ENCODE measurements at places on chromosomes 6 and 20.

GRCh38 chr20:9611921-9612320 is 97.5 kb downstream of the LAMP5 start:
- no peak for DNase-seq

DNA sequence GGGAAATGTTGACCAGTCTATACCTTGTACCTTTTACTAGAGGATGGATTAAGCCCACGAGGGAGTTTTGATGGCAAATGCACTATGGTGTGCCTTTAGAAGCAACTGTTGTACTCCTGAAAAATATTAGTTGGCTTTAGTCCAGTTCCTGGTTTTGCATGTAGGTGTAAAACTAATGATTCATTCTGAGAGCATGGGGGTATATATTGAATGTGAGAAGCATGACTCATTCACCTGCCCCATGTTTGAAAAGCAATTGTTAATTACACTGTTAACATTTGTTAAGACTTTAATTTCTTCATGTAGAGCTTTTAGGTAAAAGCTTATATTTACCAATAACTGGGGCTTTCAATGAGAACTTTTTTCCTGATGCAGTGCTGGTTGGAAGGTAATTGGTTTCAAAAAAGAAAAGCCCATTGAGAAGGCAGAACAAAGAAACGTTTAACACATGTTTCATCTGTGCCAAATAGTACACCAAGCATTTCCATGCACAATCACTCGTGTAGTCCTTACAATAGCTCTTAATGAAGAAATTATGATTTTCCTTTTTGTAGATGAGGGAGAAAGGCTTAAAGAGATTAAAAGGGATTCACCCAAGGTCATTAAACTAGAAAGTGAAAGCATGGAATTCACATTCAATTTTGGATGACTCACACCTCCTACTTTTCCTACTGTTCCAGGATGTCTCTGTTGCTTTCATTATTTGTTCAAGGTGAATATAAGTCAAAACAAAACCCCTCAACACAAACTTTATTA is 134.1 kb downstream of the CCDC170 start:
- no peak for DNase-seq

DNA sequence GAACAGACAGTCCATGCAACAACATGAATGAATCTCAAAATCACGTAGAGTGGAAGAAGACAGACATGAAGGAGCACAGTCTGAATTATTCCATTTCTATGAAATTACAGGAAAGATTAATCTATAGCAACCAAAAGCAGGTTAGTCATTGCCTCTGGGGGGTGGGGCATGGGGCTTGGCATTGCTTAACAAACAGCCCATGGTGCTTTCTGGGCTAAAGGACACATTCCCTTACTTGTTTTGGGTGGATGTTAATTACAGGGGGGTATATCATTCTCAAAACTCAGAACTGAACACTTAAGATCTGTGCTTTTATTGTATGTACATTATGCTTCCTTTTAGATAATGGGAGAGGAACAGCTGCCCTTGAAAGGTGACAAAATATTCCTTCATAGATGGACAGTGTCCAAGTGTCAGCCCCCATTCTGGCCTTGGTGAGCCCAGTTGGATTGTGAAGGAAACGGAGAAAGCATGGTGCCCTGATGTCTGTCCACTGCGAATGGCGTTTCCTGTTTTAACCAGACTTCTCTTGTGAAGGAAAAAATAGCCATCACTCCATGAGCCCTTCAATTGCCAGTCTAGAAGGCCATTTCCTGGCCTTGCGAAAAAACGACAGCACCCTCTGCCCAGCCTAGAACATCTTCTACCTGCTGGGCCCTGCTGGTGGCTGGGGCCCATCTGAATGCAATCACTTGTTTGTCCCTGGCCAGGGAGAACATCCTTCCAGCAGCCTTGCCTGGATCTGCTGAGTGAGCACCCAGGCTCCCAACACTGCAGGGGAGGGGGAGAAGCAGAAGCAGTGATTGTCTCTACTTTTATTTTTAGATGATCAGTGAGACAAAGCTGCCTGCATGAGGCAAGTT is 179.7 kb downstream of the BCAS1 start:
- DNase-seq: no peak

- DNase-seq: no peak
These were observed 608 bp upstream of the EIF2S2 start for GRCh38 chr20:34112600-34113101.

DNA sequence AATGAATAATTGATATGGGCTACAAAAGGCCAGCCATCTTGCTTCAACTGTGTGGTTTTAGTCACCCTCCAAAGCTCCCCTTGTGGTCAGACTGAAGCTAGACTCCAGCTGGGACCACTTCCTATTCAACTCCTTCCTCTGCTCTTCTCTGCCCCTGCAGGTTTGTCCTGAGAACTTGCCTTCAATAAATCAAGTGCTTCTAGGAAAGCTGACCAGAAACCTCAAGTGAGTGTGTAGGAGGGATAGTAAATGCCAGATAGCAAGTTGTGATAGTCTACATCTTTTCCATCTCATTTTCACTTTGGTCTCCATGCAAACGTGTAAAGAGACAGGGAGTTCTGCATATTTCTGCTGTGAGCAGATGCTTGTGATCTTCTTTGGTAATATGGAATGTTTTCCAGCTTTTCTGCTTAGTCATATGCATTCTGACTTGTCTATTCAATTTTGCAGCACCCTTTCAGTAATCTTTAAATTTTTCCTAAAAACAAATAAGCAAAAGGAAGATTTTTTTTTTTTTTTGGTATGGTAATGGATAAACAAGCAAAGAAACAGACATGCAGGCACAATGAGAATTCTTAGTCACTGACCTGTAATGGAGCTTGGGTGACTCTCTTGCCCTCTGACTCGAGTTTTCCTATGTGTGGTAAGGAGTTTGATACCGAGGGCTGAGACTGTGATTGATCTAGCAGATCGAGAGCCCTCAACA is 201.3 kb upstream of the BTBD3 start:
- DNase-seq: no peak

- DNase-seq: no peak
These were observed 90.2 kb upstream of the CDH4 start for GRCh38 chr20:61161726-61162390.

- DNase-seq: no peak
These were observed 488.4 kb downstream of the PHF3 start for GRCh38 chr6:64123761-64124633.

GRCh38 chr6:133184798-133185372 is 56.3 kb upstream of the EYA4 start:
- no peak for DNase-seq

DNA sequence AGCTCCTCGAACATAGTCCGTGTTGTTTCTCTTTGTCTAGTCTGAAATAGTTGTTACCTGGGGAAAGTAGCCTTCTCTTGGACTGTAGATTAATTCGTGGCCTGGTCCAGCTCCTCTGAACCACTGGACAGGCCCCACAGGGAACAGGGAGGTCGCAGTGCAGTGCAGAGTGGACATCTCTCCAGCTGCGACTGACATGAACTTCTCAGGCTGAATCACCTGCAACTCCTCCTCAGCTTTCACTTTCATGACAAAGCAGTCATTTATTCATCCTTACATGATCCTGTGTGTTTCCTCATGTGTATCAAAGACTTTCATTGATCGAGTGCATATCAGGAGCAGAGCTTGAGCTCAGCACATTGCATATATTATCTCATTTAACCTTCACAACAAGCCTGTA is 19.1 kb upstream of the SIRPG start:
- DNase-seq: no peak

- DNase-seq: no peak
These were observed 51.1 kb downstream of the BPIFB1 start for GRCh38 chr20:33334111-33334510.

GRCh38 chr6:40472353-40472752 is 114.8 kb downstream of the LRFN2 start:
- DNase-seq: no peak

- DNase-seq: no peak
These were observed 13.7 kb downstream of the C20orf96 start for GRCh38 chr20:276620-277495.

GRCh38 chr20:25271486-25272222 is 23.8 kb downstream of the PYGB start:
- DNase-seq: no peak

GRCh38 chr20:62952968-62953838 is 694 bp downstream of the SLC17A9 start:
- no peak for DNase-seq

- no peak for DNase-seq
These were observed 164.7 kb upstream of the CHD6 start for GRCh38 chr20:41782730-41783406.

- DNase-seq: no peak
These were observed 14.7 kb upstream of the PLCB4 start for GRCh38 chr20:9054176-9054575.

DNA sequence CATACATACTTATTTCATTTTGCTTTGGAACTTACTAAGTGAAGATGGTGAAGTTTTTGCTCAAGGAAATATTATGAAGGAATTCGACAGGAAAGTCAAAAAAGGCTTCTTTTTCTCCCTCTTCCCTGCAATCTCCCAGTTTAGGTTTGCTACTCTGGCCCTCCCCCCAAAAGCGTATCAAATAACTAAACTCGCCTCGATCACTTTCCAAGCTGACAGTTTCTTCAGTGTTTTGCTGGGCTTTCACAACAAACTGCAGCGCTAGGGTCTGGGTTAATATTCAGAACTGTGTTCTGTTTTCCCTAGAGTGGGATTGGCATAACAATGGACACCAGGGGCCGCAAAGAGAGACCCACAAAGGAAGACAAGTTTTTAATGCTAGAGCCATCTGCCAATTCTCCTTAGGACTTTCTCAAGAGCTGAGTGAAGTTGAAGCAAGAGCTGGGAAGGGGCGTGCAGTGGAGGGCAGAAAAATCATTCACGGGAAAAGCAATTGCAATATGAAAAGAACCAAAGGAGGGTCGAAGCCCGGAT is 57.8 kb downstream of the ATP9A start:
- no peak for DNase-seq

GRCh38 chr6:159017757-159018559 is 18.0 kb upstream of the RSPH3 start:
- no peak for DNase-seq

GRCh38 chr20:17654649-17655285 is 27.3 kb downstream of the RRBP1 start:
- DNase-seq: no peak

DNA sequence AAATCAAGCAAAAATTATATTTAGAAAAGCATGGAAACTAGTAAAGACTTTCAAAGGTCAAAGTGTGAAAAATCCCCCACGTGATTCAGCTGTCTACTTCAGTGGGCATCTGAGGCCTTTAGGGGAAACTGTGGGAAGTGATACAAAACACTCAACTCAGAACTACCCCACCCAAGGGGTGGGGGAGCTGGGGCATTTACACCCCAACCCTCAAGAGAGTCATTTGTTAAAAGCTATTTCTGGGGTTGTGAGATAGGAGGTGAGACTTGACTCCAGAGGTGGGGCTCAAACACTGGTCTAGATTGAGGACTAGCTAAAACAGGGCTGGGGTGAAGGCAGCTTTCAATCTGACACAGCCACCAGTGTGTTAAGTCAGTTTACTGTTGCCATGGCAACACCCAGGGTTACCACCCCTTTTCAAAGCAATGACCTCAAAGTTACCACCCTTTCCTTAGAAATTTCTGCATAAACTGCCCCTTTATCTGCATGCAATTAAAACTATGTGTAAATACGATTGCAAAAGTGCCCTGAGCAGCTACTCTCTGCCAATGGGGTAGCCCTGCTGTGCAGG is 9.9 kb upstream of the GTSF1L start:
- no peak for DNase-seq

GRCh38 chr6:132893772-132894490 is 79.6 kb downstream of the RPS12 start:
- DNase-seq: no peak

GRCh38 chr6:12404651-12405050 is 114.5 kb downstream of the EDN1 start:
- DNase-seq: no peak

DNA sequence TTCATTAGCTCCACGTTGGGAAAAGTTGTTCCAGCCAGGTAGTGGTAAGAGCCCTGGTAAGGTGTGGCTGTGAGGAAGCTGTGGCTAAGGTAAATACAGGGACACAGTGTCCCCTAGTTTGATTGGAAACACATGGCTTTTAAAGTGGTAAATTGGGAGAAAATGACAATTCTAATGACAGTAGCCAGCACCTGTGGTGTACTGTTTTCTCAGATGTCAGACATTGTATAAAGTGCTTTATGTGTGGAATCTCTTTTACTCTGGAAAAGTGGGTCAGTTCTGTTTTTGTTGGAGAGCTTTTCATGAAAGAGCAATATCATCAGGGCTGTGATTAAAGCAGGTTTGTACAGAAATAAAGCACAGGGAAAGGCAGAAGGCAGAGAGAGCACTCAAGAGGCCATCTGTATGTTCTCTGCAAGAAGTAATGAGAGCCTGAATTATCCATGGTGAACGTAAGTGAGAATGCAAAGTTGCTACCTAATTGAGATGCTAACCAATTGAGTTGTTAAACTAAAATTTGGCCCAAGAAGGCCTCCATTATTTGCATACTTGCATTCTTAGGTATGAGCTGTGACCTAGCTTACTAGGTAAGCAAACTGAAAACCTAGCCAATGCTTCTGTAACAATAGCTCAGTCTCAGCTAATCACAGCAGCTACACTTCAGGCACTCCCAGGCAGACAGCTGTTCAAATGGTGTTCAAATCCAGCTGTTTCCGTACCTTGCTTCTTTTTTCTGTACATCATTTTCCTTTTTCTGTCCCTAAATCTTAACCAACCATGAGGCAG is 28.2 kb downstream of the MRAP2 start:
- DNase-seq: no peak

GRCh38 chr6:33248643-33248931 is 23.1 kb downstream of the VPS52 start:
- no peak for DNase-seq

DNA sequence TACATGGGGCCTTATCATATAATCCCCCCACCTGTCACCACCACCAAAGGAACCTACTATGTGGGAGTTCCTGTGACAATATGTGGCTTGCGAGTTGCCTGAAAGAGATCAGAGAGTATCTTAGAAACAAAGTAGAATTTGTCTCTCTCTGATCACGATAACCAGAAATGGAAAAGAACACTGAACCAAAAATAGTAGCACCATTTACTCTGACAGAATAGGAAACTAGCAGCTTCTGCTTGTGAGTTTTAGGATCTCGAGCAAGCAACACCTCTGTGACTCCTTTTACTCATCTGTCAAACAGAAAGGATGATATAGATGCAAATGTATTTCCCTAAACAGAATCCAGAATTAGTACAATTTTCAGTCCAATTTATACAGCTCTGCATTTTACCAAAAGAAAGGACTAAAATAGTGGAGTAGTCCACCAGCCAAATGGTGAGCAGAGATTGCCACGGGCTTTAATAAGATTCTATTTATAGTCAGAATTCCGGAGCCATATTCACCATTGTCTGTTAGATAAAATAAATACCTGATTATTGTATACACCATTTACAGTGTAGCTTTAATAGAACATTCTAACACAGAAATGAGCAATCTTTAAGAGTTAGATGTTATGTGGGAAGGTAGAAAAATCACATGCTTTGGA is 19.9 kb upstream of the STMND1 start:
- no peak for DNase-seq
